NCI-H1105 (cell line): ENCODE measurements at places on chromosomes 4 and X.

DNA sequence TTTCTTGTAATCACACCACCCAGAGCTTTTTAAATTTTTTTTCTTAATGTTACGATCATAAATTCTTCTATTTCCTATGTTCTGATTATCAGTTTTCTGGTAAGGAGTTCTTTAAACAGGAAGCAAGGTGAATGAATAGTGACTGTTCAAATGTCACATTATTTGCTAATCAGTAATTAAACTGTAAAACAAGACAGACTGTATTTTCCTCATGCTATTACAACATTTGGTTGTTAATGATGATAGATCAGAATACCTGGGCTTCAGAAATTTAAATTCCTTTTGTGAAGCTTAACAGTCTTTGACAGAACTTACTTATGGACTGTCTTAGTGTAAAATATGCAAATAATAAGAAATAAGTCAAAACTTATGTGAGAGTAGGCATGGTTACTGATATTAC is 41.4 kb downstream of the CLCN3 start:
- DNase-seq = no peak

GRCh38 chr4:113040793-113041192 is 8.7 kb upstream of the ANK2 start:
- no peak for DNase-seq

GRCh38 chr4:170127758-170128157 is 38.0 kb upstream of the AADAT start:
- no peak for DNase-seq

- DNase-seq = peak; percentile 25
Measured at GRCh38 chrX:104098151-104098808, 14.0 kb upstream of the ZCCHC18 start.

DNA sequence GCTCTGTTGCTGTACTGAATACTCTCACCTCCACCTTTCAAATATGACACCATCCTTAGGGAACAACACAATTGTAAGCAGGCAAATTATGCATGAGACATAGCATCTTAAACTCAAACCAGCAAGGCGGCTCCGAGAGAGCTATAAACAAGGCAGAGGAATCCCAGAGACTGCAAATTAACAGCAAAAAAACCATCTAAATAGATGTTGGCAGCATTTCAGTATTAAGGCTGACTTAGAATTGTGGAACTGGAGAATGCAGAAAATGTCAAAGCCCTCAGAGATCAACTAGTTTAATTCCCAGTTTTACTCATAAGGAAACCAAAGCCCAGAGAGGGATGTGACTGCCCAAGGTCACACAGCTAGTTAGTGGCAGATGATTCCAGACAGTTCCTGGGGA is 37.2 kb upstream of the SPANXC start:
- no peak for DNase-seq

- DNase-seq = no peak
Measured at GRCh38 chr4:112736718-112737135, 99.8 kb downstream of the LARP7 start.

GRCh38 chrX:71164071-71164470 is 19.4 kb downstream of the NLGN3 start:
- no peak for DNase-seq

DNA sequence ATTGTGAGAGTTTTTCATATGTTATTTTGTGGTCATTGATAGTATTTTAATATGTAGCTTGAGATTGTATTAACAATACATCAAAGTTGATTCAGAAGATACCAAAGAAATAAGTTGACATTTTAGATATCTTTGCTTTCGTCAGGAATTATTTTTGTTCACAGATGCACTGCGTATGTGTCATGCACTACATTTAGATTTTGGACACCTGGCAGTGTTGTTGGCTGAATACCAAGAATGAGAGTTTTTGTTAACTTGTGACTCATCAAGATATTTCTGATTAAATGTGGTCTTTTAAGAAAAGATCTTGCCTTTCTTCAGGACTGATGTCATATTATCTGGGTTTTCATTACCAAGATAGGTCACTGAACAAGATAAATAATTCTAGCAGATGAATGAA is 633.4 kb downstream of the CENPC start:
- no peak for DNase-seq

- DNase-seq = no peak
Measured at GRCh38 chr4:17276776-17277175, 235.1 kb downstream of the QDPR start.

- no peak for DNase-seq
Measured at GRCh38 chr4:168163106-168163505, 70.8 kb downstream of the ANXA10 start.
